ENCODE measurements at places on chromosomes 6 and 20.
A peak's percentile ranks its signal among the peaks of the same experiment; 100 is the strongest.

GRCh38 chr6:157428427-157429202 is 47.6 kb downstream of the ZDHHC14 start:
- DNase-seq, result peak; percentile 38

DNA sequence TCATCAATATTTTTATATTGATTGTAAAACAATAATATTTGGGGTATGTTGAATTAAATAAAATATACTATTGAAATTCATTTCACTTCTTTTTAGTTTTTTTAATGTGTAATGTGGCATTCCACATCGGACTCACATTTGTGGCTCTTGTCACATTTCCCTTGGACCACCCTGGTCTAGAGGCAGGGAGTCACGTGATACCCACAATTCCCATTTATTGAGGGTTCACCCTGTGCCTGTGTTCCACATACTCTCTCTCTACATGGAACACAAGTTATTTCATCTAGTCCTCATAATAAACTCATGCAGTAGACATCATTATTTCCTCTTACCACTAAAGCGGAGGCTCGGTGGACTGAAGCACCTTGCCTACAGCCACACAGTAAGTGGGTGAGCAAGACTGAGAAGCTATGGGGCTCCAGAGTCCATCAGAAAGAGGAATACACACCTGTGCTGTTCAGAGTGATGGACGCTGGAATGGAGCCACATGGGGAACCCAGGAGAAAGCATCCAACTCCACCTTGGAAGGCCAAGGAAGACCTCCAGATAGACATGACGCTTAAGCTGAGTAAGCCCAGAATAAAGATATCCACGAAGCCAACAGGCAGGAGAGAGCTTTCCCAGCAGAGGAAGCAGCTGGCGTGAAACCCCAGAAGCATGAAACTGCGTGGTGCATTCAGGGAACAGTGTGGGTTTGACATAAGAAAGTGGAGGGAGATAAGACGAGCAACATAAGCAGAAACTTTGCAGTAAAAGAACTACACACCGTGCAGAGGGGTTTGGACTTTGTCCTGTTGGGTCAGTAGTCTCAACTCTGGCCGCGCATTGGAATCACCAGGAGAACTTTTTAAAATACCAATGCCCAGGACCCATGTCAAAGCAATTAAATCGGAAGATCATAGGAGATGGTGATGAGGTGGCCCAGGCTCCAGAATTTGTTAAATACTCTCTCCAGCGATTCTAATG is 49.5 kb downstream of the UNC5CL start:
- no peak for DNase-seq

GRCh38 chr6:92126088-92126487 is 1293.3 kb downstream of the EPHA7 start:
- no peak for DNase-seq

- DNase-seq, result no peak
Measured at GRCh38 chr20:45957021-45957941, 14.7 kb downstream of the ZNF335 start.

- DNase-seq, result no peak
Measured at GRCh38 chr6:101125380-101125971, 244.3 kb upstream of the ASCC3 start.

GRCh38 chr6:17458966-17459365 is 65.6 kb downstream of the CAP2 start:
- DNase-seq, result no peak

DNA sequence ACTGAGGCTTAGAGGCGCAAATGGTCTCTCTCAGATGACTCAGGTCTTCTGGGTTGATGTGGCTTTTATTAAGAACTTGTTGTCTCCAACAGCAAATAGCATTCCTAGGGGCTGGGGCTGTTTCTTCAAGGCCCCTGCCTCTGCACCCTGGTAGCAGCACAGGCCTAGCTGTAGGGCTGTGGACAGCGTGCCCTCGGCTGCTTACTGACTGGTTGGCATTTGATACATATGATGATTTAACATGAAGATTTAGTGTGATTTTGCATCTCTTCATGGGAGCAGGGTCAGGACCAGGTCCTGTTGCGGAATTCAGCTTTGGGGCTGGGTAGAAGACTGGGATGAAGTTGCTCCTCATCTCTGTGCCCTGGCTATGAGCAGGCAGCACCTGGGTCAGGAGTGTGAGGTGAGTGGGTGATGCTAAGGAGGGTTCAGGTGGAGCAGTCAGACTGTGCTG is 24.3 kb upstream of the IER3 start:
- no peak for DNase-seq

GRCh38 chr6:38639498-38640215 is at the start of gene BTBD9:
TSS of gene BTBD9 (minus strand) at chr6:38639929.
- peak; percentile 69 for DNase-seq

GRCh38 chr6:142378138-142378875 is 76.5 kb downstream of the ADGRG6 start:
- DNase-seq, result no peak

DNA sequence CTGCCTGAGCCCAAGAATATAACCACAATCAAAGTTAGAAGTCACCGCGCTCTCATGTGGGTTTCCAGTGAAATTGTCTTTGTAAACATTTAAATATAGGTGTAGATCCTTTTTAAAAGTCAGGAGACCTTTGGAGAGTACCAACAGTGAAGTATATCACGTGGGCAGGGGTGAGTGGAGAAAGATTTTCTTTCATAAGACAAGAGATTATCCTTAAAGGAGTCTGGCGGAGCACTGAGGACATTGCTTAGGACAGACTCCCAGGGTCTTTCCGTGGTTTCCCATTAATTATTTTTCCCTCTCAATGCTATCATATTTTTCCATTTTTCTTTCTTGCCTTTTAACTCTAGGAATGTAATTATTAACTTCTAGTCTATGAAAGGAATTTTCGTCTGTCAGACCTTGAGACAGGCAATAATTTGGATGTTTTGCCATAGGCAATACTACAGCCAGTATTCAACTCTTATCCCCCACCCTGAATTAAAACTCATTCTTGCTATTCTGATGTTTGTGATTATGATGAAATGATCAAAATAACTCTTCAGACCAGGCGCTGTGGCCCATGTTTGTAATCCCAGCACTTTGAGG is 31.4 kb downstream of the DCBLD1 start:
- no peak for DNase-seq

- DNase-seq, result no peak
Measured at GRCh38 chr20:40869218-40870147, 159.1 kb upstream of the TOP1 start.

- DNase-seq, result no peak
Measured at GRCh38 chr20:41861772-41862422, 243.7 kb upstream of the CHD6 start.

DNA sequence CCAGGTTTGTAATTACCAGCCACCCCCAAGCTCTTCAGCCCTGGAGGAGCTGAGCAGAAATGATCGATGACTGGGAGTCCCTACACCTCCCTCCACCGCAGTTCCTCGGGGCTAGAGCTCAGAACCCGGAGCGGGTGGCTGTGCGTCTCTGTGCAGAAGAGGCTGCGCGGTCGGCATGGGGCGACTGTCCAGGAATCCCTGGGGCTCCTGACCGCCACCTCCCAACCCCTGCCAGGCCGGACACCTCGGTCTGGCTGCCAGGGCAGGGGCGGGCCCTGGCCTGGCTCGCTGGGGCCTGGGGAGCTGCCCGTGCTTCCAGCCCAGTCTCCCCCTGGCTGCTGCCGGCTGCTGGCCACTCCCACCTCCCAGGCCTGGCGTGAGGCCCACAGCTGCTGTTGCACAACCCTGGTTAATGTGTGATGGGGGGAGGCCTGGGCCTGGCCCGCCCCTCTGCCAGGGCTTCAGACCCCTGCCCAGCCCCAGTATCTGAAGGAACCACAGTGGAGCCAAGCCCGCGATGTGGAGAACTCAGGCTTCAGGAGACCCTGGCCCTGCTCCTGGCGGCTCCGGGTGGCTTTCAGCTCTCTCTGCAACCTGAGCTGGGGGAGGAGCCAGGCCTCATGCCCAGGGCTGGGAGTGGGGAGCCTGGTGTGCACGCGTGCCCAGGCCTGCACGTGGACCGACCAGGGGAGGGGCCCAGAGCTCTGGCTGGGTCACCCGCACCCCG is 1.2 kb downstream of the SLC2A4RG start:
- peak; percentile 100 for DNase-seq

DNA sequence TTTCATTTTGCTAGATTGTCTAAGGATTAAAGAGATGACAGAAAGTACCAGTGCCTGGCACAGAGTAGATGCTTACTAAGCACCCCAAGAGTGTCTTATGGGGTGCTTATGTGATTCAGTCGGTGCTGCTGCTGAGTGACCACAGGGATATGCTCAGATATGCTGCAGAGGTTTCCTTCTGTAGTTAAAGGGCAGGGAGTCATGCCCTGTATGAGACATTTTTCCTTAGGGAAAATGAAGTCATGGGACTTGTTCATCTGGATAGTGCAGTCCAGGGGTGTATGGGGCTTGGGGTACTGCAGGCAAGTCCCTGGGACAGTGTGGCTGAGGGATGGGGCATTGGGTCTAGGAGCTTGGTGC is 25.1 kb downstream of the TOX2 start:
- DNase-seq, result no peak

DNA sequence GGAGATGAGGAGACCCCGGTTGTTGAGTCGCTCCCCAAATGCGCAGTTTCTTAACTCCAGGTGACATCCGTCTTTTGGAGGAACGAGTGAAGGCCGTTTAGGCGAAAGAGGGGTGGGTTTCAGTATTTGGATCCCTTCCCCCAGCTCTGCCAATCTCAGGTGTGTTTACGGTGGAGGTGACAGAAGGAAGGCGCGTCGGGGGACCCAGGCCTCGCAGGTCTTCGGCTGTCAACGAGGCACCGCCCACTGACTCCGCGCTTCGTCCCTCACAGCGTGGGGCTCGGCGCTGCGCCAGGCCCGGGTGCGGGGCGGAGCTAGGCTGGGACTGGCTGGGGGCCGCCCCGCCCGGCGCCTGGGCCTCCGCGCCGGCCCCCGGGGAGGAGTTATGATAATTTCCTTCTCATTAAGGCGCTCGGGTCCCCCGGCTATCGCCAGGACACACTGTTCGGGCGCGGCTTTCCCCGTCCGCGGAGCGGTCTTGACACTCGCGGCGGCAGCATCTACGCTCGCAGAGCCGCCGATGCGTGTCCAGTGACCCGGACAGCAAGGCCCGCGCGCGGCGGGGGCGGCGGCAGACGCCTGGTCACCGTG is at the start of gene TFAP2C:
Gene TFAP2C (plus strand): TSS at position 434 of the 591 bp plus-strand sequence. CDS start 239 bp downstream, outside the sequence.
- peak; percentile 91 for DNase-seq
